ENCODE measurements at places on chromosomes 7 and 10.

GRCh38 chr10:17200001-17200911 is 1.2 kb downstream of the TRDMT1 start:
- DNase-seq: peak; percentile 38

- DNase-seq: no peak
Measured at GRCh38 chr7:33677556-33677955, 227.8 kb upstream of the BMPER start.

- no peak for DNase-seq
Measured at GRCh38 chr10:9554321-9554720, 1463.4 kb upstream of the CELF2 start.

GRCh38 chr7:70319057-70319456 is 720.8 kb downstream of the AUTS2 start:
- no peak for DNase-seq

DNA sequence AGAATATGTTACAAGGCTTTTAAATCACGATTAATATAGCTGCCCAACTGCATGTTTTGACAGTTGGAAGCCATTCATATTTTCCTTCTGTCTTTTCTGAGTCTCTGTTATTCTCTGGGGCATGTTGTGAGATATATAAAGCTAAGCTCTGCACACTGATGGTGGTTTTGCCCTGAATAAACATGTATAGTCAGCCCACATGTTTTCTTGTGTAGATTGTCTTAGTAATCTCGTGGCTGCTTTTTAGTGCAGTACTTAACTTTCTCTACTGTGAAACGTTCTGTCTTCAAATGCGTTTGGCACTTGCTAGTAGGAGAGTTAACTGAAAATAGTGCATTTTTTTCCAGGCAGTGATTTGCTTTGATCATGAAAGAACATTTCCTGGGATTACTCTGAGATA is 268.5 kb downstream of the DNAJB9 start:
- no peak for DNase-seq

DNA sequence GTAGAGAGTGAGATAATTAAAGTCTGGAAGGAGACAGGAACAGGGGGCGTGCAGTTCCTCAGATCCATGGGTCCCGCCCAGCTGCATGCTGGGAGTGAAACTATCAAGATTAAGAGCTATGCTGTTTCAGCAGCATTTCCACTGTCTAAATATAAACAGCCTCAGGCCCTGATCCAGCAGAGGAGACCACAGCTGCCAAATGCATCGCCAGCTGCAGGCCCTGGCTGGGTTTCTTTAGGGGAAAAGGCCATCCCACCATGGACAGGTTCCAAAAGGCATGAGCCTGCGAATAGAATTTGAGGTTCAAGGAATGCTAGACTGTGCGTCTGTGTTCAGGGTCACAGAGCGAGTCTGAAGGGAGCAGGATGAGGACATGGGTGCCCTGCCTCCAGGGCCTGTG is 411.4 kb downstream of the PAXIP1 start:
- peak; percentile 80 for DNase-seq

GRCh38 chr7:154744256-154744860 is 258.6 kb downstream of the PAXIP1 start:
- peak; percentile 58 for DNase-seq

- DNase-seq: no peak
Measured at GRCh38 chr10:48626986-48627731, 22.3 kb upstream of the ARHGAP22 start.

DNA sequence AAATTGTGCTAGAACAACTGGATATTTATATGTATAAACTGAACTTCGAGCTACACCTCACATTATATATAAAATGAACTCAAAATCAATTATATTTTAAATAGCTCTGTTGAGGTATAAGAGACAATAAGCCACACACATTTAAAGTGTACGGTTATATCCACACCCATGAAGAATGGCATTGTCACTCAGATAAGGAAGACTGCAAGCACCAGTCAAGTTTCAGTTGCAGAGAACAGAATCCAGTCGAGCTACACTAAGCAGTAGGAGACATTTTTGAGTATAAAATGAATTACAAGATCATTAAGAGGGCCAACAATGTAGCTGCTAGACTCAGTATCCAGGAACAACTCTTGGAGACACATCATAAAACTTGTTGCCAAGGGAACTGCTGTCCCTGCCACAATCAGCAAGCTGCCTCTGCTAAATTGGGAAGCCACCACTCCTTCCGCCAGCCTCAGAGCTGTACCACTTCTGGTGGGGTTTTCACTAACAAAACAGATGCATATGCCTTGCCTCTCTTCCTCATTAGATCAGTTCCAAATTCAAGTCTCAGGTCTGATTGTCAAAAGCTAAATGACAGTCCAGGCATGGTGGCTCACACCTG is 19.6 kb upstream of the GPNMB start:
- DNase-seq: peak; percentile 58

DNA sequence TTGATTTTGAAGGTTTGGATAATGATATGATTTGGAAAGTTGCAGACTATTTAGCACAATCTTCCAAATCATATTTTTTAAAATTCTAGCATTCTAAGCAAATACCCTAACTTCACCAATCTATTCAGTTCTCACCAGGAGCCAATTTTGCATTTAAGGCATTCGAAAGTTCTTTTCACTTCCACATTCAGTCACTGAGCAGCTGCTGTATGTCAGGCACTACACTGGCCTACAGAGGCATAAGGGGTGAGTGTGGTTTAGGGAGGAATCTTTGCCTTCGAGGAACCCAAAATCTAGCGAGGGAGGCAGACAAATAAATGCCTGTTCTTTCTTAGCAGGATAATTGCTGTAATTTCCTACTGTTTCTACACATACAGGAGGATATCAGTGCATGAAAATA is 10.7 kb upstream of the UCN3 start:
- no peak for DNase-seq

DNA sequence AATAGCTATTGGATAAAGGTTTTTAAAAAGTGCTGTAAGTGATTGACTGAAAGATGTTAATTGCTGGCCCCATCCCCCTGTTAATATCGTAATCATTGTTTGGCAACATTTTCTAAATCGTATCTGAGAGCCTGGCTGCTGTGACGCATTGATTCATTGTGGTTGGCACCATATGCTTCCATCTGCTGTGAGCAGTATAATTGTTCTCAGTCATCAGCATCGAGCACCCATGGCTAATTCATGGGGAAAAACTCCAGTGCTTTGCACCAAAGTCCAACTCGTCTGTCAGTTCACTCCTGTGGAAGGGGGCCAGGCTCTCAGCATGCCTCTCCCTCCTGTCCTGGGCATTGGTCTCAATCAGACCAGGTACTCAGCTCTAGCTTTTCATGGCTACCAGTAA is 205.2 kb downstream of the STK31 start:
- DNase-seq: no peak

- no peak for DNase-seq
Measured at GRCh38 chr10:64708884-64709681, 1187.9 kb downstream of the REEP3 start.

DNA sequence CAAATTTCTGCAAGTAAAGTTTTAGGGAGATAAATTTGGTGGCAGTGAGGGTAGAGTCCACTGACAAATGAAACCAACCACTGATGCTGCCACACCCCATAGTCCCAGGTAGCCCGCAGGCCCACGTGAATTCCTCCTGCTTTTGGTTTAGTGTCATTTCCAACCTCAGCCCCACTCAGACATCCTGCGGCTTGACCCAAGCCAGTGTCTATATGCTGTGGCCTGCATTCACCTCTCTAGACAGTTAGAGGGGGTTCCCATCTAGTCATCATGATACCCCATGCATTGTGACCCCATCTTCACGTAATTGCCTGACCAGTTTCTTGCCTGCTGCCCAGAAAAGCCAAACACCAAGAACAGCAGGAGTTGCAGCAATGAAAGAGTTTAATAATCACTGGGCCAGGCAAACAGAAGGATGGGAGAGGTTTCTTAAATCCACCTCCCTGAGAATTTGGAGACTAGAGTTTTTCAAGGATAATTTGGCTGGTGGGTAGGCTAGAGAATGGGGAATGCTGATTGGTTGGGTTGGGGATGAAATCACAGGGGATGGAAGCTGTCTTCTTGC is 332.0 kb upstream of the GALNT17 start:
- DNase-seq: no peak

- DNase-seq: no peak
Measured at GRCh38 chr7:51006483-51007235, 224.0 kb upstream of the GRB10 start.

DNA sequence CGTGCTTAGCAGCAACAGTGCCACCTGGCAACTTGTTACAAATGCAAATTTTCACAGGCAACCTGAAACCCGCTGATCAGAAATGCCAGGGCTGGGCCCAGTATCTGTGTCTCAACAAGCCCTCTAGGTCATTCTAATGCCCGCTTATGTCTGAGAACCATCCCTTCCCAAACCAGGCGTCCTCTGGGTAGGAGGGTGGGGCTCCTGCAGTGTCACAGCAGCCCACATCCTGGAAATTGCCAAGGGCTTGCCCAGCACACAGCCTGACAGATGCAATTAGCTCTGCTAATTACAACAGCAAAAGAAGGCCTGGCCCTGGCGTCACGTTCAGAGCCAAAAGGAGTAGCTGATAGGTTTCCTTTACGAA is 15.9 kb downstream of the ITPRIP start:
- DNase-seq: no peak

GRCh38 chr7:102828286-102828685 is 79.5 kb downstream of the FAM185A start:
- no peak for DNase-seq

GRCh38 chr10:49164559-49165188 is 23.5 kb downstream of the TMEM273 start:
- DNase-seq: peak; percentile 25

- DNase-seq: no peak
Measured at GRCh38 chr7:30824821-30825720, 53.9 kb downstream of the MINDY4 start.

- DNase-seq: no peak
Measured at GRCh38 chr7:92831716-92832533, 4.4 kb downstream of the CDK6 start.

DNA sequence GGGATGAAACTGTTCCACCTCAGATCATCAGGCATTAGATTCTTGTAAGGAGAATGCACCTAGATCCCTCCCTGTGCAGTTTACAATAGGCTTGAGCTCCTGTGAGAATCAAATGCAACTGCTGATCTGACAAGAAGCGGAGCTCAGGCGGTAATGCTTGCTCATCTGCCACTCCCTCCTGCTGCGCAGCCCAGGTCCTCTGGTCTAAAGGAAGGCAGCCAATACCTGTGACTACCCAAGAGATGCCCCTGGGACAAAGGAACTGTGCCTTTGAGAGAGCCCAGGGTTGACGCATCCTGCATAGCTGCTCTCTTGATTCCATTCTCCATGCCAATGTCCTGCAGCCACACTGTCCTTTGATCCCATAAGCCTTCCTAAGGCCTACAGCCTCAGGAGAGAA is 73.1 kb downstream of the ADCYAP1R1 start:
- no peak for DNase-seq

DNA sequence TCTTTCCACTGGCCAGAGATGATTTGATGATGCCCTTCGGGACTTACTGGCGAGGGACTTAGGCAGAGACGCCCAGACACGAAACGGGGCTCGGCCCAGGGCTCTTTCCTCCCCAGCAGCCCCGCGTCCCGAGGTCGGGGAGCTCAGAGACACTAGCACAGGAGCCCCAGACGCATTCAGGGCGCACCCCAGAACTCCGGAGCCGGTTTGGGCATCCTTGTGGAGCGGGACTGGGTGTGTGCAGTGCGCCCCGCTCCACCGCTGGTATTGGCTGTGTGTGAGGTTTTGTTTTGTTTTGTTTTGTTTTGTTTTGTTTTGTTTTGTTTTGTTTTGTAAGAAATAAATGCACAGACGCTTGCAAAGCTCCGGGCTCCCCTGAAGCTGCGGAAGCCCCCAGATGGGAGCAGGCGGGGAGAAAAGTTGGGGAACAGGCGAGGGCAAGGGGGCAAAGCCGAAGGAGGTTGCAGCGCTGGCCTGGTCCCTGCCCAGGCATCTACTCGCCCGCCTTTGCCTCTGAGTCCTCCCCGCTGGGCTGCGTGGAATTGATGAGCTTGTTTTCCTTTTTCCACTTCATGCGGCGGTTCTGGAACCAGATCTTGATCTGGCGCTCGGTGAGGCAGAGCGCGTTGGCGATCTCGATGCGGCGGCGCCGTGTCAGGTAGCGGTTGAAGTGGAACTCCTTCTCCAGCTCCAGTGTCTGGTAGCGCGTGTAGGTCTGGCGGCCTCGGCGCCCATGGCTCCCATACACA is 1.9 kb upstream of the HOXA5 start:
- DNase-seq: no peak

DNA sequence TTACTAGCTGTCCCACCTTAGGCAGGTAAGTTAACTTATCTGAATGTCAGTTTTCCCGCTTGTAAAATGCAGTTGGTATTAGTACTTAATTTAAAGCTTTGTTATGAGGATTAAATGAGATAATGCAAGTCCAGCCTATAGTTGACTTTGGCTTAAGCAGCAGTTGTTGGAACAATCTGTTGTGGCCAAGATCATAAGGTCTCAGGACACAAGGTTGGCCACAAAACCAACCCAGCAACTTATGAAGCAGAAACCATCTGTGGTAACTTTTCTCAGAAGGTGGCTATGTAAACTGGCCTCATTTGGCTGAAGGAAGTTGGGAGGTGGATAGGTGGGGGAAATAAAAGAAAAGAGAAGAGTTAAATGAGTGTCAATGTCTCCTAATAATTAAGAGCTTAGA is 29.4 kb downstream of the ENTPD1 start:
- no peak for DNase-seq

GRCh38 chr7:91826377-91826776 is 54.1 kb downstream of the MTERF1 start:
- DNase-seq: no peak

GRCh38 chr10:77428691-77429395 is 208.8 kb downstream of the KCNMA1 start:
- peak; percentile 31 for DNase-seq

GRCh38 chr10:17735166-17735941 is 16.6 kb upstream of the TMEM236 start:
- DNase-seq: peak; percentile 24

DNA sequence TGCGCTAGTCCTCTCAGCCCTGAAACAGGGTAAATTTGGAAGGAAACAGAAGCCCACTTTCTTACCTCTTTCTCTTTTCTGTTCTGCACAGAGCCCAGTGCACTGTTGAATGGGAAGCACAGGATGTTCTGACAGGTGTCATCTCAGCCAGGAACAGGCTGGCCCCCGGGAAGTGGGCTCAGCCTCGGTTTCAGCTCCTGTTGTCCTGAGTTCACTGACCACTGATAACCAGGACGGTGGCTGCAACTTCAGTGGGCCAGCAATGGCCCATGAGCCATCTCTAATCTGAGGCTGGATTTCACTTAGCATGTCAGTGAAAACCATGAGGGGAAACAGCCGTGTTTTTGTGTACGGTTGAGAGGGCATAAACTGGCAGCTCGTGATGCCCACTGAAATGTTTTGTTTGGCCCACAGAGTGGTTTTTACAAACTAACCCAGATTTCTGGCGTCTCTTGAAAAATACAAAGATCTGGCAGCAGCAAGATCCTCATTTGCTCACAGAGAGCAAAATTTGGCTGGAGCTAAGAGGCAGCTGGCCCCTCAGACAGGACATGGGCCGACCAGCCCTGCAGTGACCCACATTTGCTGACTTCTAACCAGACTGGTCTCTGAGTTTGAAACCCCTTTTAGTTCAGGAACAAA is 455.9 kb downstream of the PAXIP1 start:
- peak; percentile 38 for DNase-seq

- DNase-seq: peak; percentile 63
Measured at GRCh38 chr7:37920305-37920848, at the start of gene EPDR1. TSS of gene EPDR1 (plus strand) at chr7:37920640. CDS start at chr7:37920940, 300 bp downstream.

- DNase-seq: no peak
Measured at GRCh38 chr10:124665980-124666379, 78.2 kb downstream of the FAM53B start.

GRCh38 chr7:71016401-71016800 is 115.5 kb upstream of the GALNT17 start:
- no peak for DNase-seq

- no peak for DNase-seq
Measured at GRCh38 chr10:97083228-97083829, 102.4 kb downstream of the SLIT1 start.

- DNase-seq: no peak
Measured at GRCh38 chr10:72598769-72599701, 26.8 kb downstream of the MICU1 start.
